ENCODE measurements at places on chromosomes 11 and 22.

DNA sequence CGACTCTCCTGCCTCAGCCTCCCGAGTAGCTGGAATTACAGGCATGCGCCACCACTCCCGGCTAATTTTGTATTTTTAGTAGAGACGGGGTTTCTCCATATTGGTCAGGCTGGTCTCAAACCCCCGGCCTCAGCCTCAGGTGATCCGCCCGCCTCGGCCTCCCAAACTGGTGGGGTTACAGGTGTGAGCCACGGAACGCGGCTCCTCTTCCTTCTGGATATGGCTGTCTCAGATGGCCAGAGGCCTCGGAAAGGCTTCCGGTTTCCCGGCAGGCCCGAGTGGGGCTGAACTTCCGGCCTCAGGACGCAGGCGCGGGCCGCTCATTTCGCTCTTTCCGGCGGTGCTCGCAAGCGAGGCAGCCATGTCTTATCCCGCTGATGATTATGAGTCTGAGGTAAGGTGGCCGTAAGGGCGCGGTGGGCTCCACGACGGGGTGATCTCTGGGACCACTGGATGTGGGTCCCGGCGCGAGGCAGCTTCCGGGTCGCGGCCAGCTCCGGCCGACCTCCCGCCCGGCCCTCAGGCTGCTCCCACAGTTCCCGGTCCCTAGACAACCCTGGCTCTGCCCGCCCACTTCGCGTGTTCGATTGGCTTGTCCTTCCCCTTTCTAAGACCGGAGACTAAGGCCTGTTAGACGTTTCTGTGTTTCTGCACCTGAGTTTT is at the start of gene EIF3L:
Gene EIF3L, plus strand, starts transcription at position 331 of the 663 bp plus-strand sequence. Its CDS starts 31 bp downstream, at position 362.
- DNase-seq, result peak; percentile 57

DNA sequence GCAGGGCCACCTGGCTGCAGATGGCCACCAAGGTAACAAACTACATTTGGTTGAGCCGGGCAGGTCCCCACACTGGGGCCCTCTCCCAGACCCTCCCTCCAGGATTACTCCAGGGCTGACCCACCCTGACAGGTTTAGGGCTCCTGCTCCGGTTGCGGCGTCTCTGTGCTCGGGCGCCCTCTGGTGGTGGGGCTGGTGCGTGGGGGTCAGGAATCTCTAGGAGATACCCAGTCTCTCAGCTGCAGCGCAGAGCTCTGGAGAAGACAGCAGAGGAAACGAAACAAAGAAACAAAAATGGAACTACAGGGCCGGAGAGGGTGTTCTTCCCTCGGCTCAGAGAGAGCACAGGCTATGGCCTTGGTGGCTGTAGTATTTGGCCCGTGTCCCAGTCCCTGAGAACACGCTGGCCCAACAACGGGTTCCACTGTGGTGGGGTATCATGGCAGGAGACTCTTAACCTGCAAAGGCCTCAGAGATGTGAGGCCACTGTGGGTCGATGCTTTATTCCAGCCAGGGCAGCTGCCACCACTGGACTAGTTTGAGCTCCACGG is 2.4 kb downstream of the C11orf96 start:
- DNase-seq, result peak; percentile 16

DNA sequence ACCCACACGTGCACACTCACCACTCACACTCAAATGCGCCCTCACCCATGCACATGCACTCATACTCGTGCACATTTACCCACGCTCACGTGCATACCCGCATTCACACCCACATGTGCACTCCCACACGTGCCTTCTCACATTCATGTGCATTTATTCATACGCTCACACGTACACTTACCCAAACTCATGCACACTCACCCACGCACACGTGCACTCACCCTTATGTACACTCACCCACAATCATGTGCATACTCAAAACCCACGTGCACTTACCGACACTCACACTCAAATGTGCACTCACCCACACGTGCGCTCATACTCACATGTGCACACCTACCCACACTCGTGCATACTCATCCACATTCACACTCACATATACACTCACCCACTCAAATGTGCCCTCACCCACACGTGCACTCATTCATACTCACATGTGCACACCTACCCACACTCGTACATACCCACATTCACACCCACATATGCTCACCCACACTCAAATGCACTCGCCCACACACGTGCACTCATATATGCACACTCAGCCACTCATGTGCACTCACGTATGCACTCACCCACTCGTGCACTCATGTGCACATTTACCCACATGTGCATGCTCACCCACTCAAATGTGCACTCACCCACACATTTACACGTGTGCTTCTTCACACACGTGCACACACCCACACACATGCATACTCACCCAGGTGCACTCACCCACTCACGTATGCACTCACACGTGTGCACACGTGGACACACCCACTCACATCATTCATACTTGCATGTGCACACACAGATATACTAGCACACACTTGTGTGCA is 84.4 kb downstream of the TRMU start:
- no peak for DNase-seq

DNA sequence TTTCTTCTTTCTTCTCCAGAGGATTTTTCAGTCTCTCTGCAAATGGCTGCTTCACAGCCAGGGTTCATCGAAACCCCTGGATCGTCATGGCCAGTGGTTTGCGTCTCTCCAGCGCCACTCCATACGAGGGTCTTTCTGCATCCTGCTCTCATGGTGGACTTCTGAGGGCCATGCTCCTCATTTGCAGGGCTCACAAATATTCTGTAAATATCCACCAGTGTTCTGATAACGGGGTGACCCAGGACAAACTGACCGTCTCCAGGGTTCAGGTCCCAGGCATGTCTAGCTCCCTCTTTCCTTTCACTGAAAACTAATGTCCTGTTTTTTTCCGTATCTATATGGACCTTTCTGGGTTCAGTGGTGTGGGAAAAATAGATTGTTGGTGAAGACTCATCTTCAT is 15.7 kb upstream of the VPREB1 start:
- no peak for DNase-seq

DNA sequence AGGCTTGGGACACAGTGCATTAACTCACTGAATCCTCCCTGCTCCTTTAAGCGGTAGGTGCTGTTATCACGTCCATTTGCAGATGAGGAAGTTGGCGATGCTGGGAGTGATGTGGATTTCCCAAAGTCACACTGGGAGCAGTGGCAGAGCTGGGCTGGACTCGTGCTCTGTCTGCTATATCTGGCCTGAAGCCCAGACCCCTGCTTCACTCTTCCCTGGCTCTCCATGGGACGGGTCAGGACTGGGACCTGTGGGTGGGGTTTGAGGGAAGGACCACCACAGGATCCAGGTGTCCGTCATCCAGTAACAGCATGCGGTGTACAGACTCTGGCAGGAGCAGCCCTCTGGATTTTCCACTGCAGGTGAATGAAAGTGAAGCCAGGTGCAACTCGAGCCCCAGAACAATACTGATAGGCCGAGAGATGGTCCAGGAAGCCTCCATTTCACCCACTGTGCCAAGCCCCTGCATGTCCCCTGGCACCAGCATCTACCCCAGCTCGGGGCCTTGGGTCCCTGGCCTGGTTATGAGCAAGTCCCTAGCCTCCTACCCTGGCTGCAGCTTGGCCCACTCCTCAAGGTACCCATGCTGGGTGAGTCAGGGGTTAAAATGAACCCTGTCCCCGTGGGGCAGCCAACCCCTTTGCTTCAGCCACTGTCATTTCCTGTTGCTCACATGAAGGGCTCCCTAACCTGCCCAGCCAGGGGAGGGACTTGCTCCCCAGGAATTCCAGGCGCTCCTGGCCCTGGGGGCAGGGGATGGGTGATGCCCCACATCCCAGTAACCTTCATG is 4.2 kb downstream of the USP2 start:
- no peak for DNase-seq

GRCh38 chr11:94647926-94648325 is 80.8 kb downstream of the PIWIL4 start:
- no peak for DNase-seq

- DNase-seq, result no peak
Measured at GRCh38 chr11:12253843-12254281, 123.5 kb upstream of the PARVA start.

DNA sequence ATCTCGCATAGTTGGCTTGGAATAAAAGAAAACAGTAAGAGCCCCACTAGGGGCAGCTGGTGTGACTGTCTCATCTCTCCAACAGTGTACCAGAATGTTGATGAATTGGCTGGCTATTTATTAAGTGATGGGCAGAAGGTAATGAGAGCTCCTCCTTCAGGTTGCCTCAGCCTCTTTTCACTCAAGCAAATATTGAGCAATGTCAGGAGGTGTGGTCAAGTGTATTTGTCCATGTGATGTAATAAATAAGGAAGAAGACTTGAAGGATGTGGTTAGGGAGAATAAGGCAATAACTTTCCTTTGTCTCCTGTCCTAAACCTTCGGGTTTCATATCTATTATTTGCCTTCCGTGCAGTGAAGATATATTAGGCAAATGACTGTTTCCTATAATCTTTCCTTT is at the start of gene TCN1:
Gene TCN1, minus strand, starts transcription at position 91 of the 400 bp plus-strand sequence. Its CDS starts 17 bp downstream, at position 74.
- no peak for DNase-seq

DNA sequence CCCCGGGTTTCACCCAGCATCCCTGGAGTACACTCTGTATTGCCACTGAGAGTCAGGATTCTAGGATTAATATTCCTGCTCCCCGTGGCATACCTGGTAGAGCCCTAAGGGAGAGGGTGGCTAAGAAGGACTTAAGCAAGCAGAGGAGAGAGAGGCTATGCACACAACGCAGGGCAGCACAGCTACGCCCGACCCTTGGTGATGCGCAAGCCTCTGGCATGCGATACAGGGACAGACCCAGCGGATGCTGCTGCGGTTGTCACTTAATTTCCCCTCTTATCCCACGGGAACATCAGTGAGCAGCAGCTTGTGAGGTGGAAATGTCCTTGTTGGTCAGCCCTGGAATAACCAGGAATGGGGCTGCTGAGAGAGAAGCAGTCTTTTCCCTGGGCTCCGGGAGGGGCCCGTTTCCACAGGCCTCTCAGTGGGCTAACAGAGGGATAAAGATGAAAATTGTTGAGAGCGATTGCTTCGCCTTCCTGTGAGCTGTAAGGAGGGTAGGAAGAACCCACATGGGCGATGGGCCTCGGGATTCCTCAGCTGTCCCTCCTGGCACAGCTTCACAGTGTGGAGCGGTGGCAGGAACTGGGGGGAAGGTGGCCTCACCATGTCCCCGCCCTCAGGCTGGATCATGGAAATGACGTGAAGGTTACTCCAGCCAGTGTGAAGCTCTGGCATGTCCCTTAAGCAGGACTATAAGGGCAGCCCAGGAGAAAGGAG is 48.4 kb upstream of the RAB1B start:
- DNase-seq, result no peak

Measured in stimulated activated CD4-positive, alpha-beta T cell treated with anti-CD3 and anti-CD28 coated beads, Interleukin-1b, Interleukin-23, amount 100 ng/mL, for 1 hour (primary cell).